Coronary artery (tissue), 2 donors: ENCODE measurements at places on chromosomes 11 and 22.
A peak's percentile ranks its signal among the peaks of the same experiment; 100 is the strongest.

DNA sequence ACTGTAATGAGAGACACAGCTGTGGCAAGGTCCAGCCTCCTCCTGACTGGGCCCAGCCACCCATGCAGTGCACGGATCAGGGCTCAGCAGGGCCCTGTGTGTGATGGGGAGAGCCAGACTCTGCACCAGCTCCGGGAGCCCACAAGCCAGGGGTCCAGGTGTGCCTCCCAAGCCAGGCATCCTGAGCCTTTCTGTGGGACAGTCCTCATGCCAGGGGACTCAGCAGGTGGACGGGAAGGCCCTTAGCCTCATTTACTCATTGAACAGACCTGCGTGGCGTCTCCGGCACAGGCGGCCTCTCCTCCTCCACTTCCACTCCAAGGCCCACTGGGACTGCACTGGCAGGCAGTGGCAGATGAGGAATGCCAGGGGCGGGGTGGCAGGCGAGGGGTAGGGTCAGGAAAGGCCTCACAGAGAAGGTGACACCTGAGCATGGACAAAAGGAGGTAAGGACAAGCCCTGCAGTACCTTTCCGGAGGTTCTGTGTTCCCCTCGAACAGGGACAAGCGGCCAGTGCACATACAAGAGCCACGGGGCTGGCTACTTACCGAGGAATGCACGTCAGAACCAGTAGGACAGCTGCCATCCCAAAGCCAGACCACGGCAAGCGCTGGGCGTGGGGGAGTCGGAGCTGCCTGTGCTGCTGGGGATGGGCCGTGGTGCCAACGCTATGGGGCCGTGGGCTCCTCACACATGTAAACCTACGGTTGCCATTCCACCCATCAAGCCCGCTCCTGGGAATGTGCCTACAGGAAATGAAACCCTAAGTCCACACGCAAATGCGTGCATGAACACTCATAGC is 52.7 kb downstream of the IGF2 start:
- no peak for DNase-seq

GRCh38 chr11:104329078-104329665 is 165.2 kb upstream of the PDGFD start:
- DNase-seq = no peak

DNA sequence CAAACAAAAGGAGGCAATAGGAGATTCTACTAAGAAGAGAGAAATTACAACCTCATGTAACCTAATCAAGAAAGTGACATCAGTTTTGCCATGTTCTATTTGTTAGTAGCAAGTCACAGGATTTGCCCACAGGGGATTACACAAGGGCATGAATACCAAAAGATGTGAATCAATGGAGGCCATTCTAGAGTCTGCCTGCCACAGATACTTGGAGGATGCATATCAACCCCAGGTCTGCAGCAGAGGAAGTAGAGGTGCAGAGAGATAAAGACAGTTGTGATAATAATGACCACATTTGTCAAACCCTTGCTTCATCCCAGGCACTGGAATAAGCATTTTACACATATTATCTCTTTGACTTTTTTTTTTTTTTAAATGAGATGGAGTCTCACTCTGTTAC is 2.4 kb upstream of the ASCC2 start:
- DNase-seq = no peak

DNA sequence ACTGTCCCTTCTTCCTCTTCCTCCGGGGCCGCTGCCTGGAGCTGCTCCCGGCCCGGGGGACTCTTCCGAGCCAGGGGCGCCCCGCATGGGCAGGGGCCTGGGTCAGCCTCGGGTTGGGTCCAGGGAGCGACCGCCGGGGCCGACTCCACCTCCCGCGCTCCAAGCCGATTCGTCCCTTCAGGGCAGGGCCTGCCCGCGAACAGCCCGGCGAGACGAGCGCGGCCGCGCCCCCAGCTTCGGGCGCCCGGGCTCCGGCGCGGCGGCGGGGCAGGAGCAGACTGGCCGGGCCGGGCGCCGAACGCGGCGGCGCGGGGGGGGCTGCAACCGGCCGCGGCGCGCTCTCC is at the start of gene LARGE1:
TSS of gene LARGE1 (minus strand) at position 280 of the 344 bp plus-strand sequence.
- DNase-seq = no peak

DNA sequence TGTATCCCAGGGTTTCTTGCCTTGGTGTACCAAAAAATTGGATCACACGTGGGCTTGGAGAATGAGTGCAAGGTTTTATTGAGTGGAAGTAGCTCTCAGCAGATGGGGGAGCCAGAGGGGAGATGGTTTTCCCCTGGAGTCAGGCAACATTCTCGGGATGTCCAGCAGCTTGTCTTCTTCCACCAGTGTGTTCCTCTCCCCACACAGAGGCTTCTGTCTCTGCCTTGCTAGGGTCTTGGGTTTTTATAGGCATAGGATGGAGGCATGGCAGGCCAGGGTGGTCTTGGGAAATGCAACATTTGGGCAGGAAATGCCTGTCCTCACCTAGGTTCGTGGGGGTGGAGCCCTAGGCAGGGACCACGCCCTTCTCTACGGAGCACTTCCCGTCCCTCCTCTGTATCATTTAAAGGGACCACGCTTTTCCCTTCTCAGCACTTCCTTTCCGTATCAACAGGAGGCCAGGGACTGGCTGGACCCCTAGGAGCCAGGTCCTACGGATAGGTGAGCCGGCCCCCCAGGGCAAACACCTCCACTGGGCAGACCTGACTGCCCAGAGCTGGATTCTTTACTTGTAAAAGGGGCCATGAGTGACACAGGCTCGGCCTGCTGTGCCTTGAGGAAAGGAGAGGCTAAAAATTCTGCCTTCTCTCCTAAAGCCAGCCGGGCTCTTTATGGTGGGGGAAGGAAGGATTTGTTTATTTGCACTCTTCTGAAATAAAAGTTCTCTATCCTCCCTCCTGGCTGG is 55.3 kb upstream of the CCDC188 start:
- no peak for DNase-seq

DNA sequence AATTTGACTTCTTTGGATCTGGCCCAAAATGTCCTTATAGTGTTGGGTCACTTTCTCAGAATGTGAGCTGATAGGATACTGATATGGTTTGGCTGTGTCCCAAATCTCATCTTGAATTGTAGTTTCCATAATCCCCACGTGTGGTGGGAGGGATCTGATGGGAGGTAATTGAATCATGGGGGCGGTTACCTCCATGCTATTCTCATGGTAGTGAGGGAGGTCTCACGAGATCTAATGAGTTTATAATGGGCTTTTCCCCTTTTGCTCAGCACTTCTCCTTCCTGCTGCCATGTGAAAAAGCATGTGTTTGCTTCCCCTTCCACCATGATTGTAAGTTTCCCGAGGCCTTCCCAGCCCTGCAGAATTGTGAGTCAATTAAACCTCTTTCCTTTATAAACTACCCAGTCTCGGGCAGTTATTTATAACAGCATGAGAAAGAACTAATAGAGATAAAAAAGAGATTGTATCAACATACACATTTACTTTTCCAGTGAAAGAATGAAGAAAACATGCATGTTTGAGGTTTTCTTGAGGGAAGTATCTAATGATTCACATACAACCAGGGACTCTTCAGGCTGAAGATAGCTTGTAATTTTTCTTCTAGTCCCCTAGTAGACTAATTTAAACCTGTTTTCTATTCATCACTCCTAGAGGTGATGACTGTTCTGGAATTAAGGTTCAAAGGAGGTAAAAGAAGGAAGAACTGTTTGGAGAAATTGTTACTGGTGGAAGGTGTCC is 17.3 kb upstream of the CSTF3 start:
- DNase-seq = no peak

GRCh38 chr22:28609921-28610320 is 69.7 kb downstream of the TTC28 start:
- DNase-seq = no peak

- DNase-seq = no peak
Observed at GRCh38 chr11:29334776-29335130, 682.1 kb downstream of the KCNA4 start.

DNA sequence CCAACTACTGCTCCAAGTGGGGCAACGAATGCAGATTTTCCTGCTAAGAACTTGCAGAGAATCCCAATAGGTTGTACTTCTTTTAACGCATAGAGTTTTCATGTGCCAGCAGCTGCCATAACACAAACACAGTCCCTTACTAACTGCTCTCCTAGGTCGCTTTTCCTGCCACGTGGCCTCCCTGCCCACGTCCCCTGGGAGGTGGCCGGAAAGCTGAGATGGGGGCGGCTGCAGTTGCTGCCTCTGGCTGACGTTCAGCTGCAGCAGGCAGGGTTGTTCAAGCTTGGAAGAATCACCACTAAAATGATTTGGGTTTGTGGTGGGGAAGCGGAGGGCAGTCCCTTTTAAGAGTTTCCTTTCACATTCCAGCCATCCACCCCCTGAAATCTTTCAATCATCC is 39.3 kb downstream of the ZNF202 start:
- no peak for DNase-seq

- DNase-seq = no peak
Observed at GRCh38 chr11:12179531-12179930, 69.1 kb downstream of the MICAL2 start.

DNA sequence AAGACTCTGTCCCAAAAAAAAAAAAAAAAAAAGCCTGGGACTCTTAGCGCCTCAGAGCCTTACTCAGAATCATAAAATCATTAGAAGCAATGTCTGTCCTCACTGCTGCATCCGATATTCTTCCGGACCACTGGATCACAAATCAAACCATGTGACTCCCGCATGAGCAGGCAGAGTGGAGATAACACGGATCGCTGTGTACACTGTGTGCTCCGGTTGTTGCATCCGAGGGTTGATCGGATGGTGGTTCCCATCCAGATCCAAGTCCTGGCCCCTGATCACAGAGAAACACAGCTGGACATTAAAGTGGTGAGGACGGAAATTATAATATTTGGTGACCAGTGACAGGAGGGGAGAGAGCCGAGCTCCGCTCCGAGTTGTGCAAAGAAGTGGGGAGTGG is 9.7 kb upstream of the TXNRD2 start:
- no peak for DNase-seq

DNA sequence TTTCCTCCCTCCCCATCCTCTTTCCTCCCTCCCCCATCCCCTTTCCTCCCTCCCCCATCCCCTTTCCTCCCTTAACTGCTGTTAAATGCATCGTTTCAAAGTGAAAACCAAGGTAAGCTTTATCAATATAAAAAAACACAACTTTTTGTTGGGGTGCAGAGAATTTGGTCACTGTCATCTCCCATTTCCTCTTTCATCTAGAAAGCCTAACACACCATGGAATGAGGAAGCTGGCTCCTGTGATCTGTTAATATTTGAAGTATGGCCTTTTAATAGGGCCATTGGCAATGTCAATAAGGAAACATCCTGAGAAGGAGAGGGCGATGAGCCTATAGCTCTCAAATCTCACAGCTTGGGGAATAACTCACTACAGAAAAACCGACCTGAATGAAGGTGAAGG is 7.0 kb downstream of the EXPH5 start:
- no peak for DNase-seq

DNA sequence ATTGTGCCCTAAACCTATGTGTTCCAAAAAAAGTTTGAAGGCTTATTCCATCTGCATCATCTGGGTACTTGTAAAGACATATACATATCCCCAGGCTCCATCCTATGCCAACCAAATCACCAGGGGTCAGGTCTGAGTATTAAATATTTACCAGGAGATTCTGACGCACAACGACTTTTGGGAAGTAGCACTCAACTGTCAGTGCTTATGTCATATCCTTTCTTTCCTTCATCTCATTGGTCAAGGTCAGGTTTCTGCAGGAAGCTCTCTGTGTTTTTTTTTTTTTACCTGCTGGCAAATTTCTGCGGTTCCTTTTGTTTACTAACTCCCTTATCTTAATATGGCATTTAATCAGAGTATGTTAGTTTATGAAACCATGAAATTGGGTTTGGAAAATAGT is 22.5 kb upstream of the CYP2R1 start:
- DNase-seq = no peak

GRCh38 chr11:11003226-11003625 is 145.4 kb upstream of the ZBED5 start:
- no peak for DNase-seq

- no peak for DNase-seq
Observed at GRCh38 chr11:27610946-27611345, 89.3 kb downstream of the BDNF start.

DNA sequence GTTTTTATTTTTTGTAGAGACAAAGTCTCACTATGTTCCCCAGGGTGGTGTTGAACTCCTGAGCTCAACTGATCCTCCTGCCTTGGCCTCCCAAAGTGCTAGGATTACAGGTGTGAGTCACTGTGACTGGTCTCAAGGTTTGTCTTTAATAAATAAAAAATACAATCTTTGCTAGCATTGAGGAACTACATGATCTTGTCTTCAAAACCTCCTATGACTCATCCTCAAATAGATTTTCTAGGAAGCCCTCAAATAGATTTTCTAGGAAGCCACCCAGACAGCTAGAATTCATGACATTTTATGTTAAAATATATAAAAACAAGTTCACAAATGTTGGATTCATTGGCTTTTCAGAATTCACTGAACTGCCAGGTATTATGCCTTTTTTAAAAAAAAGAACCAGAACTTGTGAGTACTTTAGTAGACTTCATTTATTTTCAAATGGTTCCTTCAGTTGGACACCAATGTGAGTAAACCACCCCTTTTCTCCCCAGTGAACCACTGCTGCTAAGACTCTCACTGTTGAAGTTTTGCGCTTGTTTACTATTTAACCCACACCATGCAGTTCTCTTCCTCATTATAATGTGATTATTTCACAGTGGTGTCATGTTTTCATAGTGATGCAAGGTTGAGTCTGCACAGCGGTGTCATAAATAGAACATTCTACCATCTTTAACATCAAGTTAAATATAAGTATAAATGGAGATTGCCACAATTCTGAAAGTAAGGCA is 303.9 kb downstream of the CASP12 start:
- no peak for DNase-seq

DNA sequence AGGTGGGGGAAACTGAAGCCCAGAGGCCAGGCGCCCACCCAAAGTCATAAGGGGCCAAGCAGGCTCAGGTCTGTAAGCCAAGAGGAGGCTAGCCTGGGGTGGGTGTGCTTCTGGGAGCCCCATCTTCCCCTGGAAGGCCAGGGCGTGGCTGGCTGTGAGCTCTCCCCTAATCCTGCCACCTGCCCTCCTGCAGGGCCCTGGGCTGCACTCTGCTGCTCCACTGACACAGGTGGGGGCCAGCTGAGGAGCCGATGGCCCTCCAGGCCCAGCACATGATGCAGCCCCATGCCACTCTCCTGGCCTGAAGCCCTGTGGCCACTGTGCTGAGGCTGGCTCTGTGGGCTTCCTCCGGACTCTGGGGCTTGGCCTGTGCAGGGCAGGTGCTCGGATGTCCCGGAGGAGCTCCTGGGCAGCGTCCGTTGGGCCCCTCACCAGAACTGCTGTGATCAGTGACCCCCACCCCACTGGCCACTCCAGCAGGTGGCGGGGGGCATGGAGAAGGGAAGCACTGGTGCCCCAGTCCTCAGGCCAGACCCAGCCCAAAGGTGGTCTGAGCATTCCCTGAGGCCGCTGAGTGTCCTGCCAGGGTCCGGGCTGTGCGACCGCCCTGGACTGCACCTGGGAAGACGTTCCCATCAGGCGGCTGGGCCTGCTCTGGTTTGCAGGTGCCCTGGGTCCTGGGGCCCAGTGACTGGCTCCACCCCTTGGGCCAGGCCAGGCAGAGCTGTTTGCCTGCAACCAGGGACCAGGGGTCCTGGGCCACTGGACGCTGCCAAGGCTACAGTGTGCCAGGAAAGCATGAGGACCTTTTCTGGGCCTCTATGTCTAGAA is 8.5 kb downstream of the PIM3 start:
- DNase-seq = peak; percentile 73

GRCh38 chr11:100672498-100673033 is 14.5 kb upstream of the ARHGAP42 start:
- no peak for DNase-seq
